ENCODE measurements at places on chromosomes 5 and 9.

- no peak for DNase-seq
These were observed 469.0 kb upstream of the MEF2C start for GRCh38 chr5:89351975-89352374.

DNA sequence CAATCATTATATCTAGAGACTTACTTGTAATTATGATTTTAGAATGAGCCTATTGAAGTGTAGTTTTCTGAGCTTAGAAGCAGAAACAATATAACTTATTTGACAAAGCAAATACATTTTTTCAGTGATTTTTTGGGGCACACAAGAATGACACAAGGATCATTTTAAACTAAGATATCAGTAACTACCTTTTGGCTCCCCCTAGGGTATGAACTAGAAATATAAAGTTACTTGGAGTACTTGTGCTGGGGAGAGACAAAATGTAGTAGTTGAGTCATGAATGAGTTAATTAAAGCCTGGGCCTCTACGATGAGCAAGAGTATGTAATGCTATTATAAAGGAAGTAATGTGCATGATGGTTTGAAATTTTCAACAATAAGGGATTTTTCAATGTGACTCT, 1244.1 kb upstream of the ACO1 start:
- no peak for DNase-seq

GRCh38 chr5:138685193-138685745, 68.0 kb upstream of the CTNNA1 start:
- no peak for DNase-seq

DNA sequence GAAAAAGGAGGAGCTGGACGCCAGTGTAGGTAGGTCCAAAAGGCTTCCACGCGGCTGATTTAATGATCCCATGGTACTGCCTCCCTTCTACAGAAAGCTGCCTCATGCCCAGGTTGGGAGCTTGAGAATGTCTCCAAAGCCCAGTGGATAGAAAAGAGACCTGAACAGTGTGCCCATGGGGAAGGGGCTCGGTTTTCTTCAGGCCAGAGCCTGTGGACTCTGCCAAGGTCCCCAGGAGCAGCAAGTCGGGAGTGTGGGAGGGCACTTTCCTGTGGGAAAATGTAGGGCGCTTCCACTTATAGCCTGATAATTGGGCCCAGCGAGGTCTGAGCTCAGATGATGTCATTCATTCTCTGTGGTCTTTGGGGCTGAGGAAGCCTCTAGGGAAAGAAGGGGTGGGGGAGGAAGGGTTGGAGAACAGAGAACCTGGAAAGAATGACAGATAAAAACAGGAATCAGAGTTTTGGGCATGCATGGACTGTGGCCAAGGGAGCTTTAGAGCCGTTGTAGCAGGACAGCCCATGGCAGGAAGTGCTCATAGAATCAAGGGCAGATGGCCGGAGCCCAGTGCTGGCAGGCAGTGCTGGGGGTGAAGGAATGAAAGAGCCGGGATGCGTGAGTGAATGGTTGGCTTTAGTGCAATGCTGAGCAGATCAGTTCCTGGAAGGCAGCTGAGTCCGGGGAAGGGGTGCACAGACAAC, 42.5 kb upstream of the SH3PXD2B start:
- peak; percentile 72 for DNase-seq

GRCh38 chr9:8895106-8895860, 1095.7 kb upstream of the DMAC1 start:
- no peak for DNase-seq

DNA sequence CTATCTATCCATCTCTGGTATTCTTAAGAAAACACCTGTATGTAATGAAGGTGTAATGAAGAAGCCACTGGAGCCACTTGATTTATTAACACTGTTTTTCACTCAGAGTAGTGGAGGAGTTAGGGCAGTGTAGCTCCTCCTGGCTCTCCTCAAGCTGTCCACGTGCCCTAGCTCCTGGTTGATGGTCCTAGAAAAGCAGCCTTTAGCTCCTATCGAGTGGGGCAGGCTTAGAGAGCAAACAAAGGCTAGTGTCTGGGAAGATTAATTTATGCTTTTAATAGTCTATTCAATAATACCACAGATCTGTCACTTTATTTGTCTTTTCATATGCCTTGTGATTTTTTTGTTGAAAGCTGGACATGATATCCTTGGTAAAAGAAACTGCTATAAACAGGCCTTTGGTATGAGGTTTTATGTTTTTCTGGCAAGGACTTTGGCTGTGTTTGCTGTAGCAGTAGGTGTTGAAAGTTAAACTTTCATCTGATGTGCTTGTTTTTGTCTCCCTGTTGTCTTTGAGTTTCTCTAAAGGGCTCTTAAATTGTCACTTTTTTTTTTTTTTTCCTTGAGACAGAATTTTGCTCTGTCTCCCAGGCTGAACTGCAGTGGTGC, 141.1 kb downstream of the GCNT1 start:
- DNase-seq, result no peak

- DNase-seq, result no peak
These were observed 151.1 kb downstream of the DOCK2 start for GRCh38 chr5:169788168-169788567.

DNA sequence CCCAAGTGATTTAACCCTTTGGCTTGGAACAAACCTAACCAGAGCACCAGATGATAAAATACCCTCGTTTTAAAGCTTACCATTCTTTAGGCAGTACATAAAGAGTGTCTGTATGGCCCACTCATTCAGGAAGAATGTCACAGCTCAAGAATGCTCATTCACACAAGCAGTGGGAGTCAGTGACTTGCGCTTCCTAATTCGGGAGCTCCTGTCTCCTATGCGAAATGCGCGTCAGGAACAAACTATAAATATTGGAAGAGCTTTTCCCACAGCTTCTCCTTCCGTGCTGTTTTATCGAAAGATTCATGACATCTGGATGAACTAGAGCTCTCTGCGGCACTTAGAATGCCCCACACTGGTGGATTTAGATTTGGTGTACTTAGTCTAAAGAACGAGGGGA, 66.6 kb downstream of the NTRK2 start:
- DNase-seq, result no peak

GRCh38 chr5:30401479-30402058, 791.9 kb upstream of the CDH6 start:
- no peak for DNase-seq

- DNase-seq, result peak; percentile 66
These were observed 529 bp upstream of the NRARP start for GRCh38 chr9:137302449-137303150.

DNA sequence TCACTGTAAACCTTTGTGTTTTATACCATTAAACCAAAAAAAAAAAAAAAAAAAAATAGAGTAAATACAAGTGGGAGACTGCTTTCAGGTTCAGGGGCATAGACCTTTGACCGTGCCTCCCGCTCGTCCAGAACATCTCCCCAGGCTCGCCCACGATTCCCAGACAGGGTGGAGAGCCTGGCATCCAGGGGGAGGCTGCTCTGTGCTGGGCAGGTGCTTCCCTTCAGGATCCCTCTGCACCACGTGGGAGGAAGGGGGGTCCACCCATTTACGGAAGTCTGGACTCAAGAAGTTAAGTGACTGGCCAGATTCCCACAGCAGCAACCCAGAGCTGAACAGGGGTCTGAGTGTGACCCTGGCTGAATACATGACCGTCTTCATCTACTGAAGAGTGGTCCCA, 125.4 kb upstream of the LMX1B start:
- DNase-seq, result no peak

GRCh38 chr9:93674580-93675335, 98.4 kb downstream of the PHF2 start:
- DNase-seq, result peak; percentile 57

- no peak for DNase-seq
These were observed 177.2 kb downstream of the GADD45G start for GRCh38 chr9:89781838-89782540.

DNA sequence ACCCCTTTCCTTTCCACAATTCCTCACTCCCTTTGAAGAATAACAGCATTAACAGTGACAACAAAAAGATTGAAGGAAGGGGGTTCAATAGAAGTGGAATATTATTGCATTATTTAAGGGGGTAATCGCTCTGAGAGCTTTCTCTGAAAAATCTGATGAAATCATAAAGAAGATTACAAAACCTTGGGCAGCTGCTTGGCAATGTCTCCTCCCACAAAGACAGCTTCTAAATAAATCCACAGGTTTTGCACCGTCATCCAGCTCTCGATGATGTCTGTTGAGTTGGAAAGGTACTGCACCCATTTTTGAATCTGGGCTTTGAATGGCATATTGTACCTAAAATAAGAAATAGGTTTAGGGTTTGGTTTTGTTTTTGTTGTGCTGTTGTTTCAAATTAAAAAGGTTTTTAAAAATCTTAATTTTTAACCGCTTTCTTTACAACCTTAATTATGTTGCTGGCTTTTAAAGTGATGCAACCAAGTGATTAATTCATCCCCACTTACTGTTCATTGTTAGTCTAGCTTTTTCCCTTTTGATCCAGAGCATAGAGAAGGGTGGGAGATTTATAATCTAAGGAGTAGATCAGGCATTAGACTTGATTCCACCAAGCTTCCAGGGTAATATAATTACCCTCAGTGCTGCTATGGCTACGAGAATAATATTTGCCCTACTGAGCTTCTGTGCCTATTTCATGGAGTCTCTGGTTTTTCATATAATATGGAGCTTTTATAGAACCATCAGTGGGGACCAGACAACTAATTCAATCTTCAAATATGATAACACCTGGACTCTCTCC, 85.0 kb downstream of the DNAH5 start:
- DNase-seq, result no peak

DNA sequence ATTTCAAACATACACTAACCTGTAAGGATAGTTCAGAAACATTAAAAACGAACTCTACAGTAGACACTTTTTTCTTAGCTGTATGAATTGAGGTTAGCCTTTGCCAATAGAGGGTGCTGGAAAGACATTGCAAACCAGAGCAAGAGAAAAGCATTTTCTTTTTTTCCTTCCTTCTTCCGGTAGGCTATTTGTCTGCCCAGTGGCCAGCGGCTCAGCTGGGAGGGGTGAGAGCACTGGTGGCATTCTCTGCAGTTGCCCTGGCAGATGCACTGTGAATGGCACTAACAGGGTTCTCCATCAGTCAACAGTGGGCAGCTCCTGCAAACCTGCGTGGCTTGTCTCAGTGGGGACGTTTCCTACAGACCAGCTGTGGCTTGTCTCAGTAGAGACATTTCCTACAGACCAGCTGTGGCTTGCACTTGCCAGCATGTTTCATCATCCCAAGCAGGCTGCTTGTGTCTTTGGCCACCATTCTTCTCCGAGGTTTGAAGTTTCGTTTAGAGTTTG, 984.5 kb upstream of the CDH18 start:
- peak; percentile 70 for DNase-seq

DNA sequence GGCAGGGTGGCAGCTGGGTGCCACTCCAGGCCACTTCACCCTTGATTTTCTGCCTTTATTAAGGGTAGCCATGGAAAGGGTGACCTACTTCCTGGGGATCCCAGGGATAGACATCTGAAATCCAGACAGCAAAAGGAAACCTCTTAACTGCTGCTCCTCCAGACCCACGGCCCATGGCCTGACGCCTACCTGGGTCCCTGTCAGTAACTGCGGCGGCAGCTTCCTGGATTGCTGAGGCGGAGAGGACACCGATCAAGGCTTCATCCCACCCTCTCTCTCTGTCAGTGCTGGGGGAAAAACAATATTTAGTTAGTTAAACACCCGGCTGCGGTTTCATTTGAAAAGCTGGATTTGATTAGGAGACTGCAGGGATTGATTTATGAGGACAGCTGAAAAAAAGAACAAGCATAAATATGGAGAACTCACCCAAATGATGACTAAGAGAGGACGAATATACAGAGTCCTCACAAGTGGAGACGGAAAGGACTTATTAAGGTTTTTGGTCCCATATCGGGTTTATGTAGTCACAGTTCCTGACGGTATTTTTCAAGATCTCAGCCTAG, 158.7 kb upstream of the KLF4 start:
- DNase-seq, result no peak

- DNase-seq, result no peak
These were observed 306 bp downstream of the TRUB2 start for GRCh38 chr9:128321879-128322403.

GRCh38 chr5:77663090-77663863, 24.8 kb upstream of the OTP start:
- DNase-seq, result no peak

- DNase-seq, result no peak
These were observed 43.3 kb upstream of the IRX4 start for GRCh38 chr5:1926071-1926440.

DNA sequence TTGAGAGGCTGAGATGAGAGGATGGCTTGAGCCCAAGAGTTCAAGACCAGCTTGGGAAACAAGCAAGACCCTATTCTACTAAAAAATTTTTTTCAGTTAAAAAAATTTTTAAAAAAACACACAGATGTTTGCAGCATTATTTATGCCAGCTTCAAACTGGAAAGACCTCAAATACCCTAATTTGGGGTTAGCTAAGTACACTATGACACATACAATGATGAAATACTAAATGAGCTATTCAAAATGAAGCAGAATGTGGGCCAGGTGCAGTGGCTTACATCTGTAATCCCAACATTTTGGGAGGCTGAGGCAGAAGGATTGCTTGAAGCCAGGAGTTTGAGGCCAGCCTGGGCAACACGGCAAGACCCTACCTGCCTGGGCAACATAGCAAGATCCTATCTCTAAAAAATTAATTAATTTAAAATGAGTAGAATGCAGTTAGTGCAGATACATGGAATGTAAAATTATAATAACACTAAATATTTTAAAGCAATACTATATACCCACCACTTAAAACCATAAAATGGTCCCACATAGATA, 44.9 kb downstream of the LHFPL2 start:
- no peak for DNase-seq

GRCh38 chr5:151040211-151040747, 19.9 kb downstream of the GPX3 start:
- DNase-seq, result no peak

- no peak for DNase-seq
These were observed 38.9 kb downstream of the AGTPBP1 start for GRCh38 chr9:85702726-85703289.

DNA sequence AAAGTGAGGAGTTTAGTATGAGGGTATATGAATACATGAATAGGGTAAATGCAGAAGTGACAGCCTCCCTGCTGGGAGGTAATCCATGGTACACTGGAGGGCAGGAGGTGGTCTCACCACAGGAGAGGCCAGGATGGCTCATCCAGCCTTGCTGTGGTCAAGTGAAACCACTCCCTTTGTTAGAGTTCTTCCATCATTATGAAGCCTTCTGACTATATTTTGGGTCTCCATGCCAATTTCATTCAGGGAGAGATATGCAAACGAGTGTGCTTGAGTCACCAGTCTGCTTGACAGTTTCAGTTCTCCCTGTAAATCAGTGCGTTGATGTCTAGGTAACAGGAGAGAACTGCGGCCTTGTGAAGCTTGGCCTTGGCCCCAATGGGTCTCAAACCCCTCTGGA, 16.4 kb downstream of the PPP3R2 start:
- DNase-seq, result no peak

- DNase-seq, result no peak
These were observed 4.0 kb downstream of the LCN2 start for GRCh38 chr9:128153060-128153946.

DNA sequence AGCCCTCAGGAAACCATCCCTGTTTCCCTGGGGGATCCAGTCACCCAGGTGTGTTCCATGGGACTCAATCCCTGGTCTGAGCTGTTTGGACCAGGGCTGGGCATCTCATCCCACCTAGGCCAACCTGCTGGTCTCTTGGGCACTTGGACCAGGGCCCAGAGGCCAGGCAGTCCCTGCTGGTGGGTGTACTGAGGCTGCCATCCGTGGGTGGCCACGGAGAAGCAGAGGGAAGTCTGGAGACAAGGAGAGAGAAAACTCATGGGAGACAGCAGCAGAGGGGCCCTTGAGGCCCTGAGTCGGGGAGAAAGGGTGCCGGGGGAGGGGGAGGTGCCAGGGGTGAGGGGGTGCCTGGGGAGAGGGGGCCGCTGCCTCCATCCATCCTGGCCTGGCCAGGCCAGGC, 247.8 kb downstream of the PBX3 start:
- DNase-seq, result peak; percentile 48

Data from sigmoid colon (tissue), 7 donors.